Activated CD8-positive, alpha-beta memory T cell treated with anti-CD3 and anti-CD28 coated beads for 24 hours (primary cell): ENCODE measurements at places on chromosomes 6 and 20.

DNA sequence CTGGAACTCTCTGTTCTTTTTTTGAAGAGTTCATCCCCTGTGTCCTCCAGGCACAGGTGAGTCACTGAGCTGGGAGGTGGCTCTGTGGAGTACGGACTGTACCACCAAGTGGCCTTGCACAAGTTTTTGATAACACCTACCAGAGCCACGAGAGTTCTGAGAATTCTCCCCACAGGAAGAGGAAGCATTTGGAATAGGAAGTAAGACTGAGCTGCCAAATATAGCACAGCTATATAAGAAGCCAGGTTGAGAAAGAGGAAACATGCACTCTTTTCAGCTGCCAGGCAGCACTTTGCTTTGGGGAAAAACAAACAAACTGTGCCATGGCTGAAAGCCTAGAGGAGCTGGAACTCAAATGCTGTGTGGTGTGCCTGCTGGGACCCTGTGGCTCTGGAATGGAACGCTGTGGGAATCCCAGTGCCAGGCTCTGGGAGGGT lies 70.8 kb upstream of the RIPOR2 start:
- DNase-seq: no peak

- no peak for DNase-seq
Measured at GRCh38 chr20:24452016-24452415, 17.4 kb upstream of the SYNDIG1 start.

- no peak for DNase-seq
Measured at GRCh38 chr6:164415832-164416563, 893.4 kb downstream of the C6orf118 start.

DNA sequence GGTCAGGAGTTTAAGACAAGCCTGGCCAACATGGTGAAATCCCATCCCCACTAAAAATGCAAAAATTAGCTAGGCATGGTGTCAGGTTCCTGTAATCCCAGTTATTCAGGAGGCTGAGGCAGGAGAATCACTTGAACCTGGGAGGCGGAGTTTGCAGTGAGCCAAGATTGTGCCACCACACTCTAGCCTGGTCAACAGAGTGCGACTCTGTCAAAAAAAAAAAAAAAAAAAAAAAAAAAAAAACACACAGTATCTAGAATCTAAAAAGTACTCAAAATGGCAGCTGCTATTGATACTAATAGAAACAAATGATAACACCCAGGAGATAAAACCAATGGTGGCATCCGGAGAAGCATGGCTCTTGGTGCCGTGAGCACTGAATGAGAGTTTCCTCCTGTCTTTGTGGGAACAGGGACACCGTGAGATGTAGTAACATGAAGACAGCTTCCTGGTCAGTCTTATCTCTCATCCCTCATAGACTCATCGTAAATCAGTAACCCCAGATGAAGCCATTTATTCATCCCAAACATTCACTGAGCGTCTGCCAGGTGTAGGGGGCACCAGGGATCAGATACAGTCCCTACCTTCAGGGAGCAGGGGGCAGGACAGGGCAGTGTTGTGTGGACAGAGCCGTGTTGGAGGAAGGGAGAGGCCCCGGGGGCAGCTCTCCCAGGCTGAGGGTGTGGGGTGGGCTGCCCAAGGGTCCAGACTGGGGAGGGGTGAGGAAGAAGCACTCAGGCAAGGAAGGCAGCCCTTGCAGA lies 66.1 kb downstream of the SYNJ2 start:
- no peak for DNase-seq

GRCh38 chr20:31711179-31712111 lies 11.2 kb downstream of the BCL2L1 start:
- no peak for DNase-seq

DNA sequence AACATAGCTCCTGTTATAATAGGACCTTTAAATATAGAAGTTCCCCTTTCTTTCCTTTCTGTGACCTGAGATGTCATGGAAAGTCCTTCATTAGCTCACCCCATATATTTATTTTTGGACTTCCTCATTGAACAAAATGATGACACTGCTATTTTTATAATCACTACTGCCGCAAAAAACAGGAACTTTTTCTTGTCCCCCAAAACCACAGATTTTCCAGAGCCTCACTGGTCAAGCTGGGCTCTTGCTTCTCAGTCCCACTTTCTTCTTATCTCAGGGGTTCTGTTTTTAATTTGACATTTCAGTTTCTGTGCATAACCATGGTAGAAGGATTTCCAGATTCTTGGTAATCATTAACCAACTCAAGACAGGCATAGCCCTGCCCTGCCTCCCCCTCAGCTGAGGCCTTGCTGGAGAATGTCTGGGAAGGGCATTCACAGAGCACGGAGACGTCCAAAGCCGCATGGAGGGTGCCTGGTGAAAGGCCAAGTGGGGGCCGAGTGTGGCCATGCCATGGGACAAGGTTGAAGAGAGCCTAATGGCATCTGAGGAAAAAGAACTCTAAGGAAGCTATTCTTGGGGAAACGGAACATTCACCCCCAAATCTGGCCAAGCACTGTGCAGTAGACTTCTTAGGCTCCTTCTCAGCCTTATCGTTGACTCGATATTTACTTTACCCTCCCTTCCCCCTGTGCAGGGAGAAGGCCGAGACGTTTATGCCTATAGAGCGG lies 73.7 kb downstream of the EDN1 start:
- DNase-seq: no peak

GRCh38 chr6:44432726-44433125 lies 45.2 kb downstream of the CDC5L start:
- DNase-seq: no peak

- DNase-seq: no peak
Measured at GRCh38 chr6:122404444-122404843, 5.0 kb downstream of the HSF2 start.

GRCh38 chr6:28105245-28105639 lies 19.2 kb upstream of the ZSCAN16 start:
- no peak for DNase-seq

DNA sequence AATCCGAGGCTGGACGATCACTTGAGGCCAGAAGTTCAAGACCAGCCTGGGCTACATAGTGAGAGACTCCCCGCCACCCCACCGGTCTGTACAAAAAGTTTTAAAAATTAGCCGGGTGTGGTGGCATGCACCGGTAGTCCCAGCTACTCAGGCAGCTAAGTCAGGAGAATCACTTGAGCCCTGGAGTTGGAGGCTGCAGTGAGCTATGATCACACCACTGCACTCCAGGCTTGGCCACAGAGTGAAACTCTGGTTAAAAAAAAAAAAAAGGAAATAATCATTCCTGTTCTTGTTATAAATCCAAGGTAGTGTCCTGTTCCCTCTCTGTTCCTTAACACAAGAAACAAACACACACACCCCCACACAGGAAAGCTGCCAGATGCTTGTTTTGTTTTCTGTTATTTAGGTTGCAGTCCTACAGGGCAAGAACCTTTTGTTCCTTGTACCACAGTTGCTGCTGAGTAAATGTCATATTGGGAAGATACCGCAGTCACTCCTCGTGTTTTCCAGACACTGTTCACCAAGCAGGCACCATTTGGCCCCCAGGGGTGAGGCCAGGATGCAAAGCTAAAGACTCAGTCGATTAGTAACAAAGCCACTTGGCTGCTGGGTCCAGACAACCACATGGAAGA lies 28.9 kb downstream of the ASIP start:
- no peak for DNase-seq

- DNase-seq: no peak
Measured at GRCh38 chr6:44641344-44642031, 254.0 kb downstream of the CDC5L start.

DNA sequence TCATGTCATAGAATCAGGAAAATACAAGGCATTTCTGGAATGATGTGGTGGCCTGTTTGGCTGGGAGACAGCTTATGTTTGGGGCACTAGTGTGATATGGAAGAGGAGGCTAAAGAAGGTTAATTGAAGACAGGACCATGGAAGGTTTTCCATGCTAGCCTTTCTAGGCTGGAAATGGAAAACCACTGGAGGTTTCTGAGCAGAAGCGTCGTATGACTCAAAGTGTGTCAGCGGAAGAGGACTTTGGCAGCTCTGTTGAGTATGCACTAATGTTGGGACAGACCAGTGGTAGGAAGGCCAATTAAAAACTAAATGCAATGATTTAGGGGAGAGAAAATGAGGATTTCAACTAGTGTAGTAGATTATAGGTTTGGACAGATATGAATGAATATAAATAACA lies 413.1 kb downstream of the PLCB1 start:
- DNase-seq: no peak

DNA sequence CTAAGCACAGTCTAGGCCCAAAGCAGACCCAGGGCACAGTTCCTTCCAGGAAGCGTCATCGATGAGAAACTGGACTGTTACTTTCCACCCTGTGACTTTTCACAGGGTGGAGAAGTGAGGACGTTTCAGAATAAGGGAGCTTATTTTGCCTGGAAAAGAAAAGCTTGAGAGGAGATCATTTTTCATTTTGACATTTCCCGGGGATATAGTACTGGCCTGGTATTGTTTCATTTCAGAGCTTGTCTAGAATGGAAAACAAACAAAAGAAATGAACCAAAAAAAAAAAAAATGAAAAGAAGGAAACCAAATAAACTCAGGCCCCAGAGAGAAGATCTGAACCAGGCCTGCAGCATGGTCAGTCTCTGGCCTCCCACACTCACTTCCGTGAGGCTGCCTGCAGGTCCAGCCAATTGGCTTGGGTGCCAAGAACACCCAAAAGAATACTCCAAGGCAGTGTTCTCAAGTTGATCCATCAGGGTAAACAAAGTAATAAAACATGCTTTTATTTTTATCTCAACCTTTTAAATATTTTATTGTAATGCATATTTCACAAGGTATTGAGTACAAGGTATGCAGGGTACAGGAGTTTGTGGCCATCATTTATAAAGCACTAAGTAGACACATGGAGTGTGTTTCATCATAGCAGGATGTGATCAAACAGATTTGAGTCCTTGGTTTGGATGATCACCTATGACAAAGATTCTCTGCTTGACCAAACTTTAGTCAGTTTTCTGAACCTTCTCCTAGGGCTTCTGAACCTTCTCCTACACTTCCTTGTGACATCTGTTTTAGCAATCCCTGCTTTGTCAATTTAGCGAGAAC lies 176.9 kb upstream of the GGTLC1 start:
- no peak for DNase-seq

DNA sequence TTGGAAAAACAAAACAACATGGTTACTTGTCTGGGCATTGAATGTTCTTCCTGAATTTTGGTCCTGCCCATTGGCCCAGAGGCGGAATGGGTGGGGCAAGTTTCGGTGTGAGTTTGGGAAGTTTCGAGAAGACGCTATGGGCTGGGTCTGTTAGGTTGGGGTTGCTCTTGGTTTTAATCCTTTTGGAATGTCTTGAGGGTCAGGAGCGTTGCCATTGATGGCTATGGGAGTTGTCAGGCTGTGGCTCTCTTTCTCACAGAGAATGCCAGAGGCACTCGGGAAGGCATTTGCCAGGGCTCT lies 135.0 kb downstream of the LRRC1 start:
- no peak for DNase-seq

- DNase-seq: no peak
Measured at GRCh38 chr6:113486199-113486598, 370.9 kb upstream of the MARCKS start.

GRCh38 chr6:133568970-133569889 lies 319.7 kb upstream of the TCF21 start:
- no peak for DNase-seq

GRCh38 chr20:17169585-17170136 lies 57.2 kb upstream of the PCSK2 start:
- DNase-seq: no peak

DNA sequence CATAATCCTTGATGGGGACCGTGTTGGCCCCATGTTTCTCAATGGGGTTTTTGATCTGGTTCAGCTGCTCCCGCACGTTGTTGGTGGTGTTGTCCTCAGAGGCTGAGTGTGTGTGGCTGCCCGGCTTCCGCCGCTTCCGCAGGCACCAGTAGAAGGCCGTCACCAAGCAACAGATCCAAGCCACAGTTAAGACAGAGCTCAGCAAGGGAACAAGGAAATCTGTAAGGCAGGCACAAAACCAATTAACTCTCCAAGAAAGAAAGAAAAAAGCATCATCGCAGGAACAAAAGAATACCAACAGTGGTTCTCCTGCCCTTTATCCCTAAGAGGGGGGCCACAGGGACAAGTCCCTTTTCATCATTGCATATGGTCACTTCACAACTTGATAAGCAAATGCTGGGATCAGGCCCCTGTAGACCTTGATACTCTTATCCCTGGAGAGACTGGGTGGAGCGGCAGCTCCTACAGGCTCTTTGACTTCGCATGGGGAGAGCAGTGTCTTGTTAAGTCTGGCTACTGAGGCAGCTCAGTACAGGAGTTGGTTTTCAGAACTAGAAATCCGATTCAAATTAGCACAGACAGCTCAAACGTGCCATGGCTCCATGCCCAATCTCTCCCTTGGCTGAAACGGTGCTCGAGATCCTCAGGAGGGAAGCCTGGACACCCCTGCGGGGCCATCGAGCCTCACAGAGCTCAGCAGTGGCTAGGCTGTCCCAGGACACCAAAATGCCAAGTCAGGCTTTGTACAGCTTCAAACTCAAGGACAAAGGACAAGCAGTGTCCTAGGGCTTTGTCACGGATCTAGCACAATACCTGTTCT lies 33.9 kb downstream of the JAG1 start:
- no peak for DNase-seq

DNA sequence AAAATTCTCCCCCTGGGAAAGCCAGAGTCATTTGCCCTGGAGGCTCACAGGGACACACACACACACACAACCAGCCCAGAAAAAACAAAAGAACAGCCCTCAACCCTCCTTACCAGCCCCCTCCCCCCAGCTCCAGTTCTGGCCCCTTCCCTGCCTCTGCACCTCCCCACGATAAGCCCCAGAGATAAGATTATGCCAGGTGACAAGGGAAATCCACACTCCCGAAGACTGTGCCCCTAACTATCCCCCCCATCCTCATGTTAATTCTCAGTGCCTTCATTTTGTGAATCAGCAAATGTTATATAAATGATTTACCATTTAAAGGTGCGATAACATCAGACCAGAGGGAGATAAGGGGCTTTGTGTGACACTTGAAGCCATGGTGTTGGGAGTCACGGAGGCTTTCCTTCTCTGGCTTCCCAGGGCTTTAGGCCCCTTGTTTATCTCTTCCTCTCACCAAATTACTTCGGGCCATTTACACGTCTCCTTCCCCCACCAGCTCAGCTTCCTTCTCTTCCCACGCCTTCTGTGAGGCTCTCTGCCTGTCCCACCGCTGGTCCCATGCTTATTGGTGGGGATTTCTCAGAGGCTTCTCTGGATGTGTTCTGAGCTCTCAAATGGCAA lies 12.5 kb upstream of the FOXC1 start:
- DNase-seq: no peak

DNA sequence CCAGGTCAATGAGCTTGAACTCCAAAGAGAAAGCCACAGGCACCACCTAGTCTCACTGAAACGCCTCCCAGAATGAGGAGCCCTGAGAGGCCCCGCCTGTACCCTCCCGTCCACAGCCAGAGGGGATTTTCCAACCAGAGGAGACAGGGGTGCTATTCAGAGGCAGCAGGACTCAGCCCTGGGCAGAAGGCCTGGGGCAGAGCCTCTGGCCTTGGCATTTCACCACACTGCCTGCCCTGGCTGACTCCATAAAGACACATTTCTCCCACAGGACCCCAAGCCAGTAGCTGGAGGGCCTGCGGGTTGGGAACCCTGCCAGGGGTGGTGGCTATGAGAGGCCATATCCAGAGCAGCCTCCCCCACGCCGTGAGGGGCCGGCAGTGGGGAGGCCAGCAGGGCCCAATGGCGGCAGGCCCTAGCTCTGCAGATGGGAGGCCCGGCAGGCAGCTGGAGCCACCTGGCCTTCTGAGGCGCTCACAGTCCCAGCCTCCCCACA lies 159.3 kb downstream of the PREX1 start:
- no peak for DNase-seq
